ENCODE measurements at places on chromosomes 7 and 10.

- no peak for DNase-seq
Observed at GRCh38 chr7:30975256-30975899, 11.6 kb downstream of the GHRHR start.

DNA sequence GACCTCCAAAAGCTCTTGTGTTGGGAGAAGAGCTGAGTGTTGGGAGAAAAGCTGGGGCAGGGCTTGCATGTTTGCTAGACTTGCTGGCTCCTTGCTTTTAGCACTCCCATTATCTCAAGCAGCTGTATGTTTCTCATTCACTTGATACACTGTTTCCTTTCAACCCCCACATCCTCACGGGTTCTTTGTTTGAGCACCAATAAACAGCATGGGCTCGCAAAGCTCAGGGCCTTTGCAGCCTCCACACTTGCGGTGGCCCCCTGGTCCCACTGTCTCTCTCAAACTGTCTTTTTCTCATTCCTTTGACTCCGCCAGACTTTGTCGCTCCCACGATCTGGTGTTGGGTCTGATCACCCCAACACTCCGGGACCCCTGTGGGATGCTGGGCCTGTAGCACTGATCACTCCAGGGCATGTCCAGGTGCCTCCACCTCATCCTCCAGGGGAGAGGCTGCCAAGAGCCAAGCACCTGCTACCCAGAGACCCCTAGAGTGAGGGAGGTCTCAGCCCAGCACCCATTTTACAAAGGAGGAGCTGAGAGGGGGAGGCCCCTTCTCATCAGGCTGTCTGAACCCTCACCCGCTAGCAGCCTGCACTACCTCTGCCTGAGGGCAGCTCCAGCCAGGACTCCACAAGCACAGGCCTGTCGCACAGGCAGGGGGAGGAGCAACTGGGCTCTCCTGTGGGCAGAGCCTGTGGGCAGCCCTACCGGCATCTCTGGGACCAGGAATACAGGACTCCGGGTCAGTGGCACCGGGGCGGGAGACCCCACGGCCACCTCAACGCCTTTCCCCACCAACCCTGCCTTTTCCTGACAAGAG is 49.1 kb upstream of the MSMB start:
- DNase-seq, result no peak

- DNase-seq, result no peak
Observed at GRCh38 chr7:7647495-7648036, 7.0 kb downstream of the UMAD1 start.

DNA sequence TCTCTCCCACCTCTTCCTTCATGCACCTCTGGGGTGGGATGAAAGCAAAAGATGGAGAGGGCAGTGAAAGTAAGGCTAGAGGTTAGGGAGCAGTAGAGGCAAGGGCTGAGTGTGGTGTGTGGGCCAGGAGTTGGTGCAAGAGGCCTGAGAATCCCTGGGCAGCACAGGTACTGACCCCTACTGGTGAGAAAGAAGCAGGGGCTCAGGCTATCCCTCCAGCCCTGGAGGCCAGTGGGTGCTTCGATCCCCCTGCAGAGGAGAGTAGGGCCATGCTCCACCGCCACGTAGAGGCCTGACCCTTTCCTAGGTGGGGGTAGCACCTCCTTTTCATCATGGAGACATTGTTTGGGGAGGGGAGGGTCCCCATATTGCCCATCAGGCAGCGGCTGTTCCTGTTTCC is 9.8 kb downstream of the CDHR1 start:
- no peak for DNase-seq

DNA sequence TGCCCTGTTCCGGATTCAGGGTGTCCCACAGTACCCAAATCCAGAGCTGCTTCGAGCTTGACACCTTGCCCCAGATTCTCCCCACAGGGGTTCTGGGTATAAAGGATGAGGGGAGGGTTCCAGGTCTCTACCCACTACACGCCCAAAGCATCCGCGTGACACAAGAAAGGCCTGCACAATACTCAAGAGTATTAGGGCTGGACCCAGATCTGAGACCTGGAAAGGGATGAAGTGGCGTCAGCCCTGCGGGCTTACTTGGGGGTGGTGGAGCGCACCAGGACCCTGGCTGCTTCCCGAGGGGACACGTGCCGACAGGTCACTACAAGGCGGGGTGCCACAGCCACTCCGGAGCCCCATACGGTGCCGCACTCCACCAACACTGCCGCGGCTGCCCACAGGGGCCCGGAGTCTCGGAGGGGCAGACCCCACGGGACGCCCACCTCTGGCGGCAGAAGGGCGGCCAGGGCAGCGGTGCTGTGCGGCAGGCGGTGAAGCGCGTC is 1.3 kb downstream of the TYSND1 start:
- no peak for DNase-seq

GRCh38 chr7:29610086-29610485 is 46.5 kb downstream of the PRR15 start:
- no peak for DNase-seq

- no peak for DNase-seq
Observed at GRCh38 chr10:91528768-91529167, 104.1 kb downstream of the PPP1R3C start.

DNA sequence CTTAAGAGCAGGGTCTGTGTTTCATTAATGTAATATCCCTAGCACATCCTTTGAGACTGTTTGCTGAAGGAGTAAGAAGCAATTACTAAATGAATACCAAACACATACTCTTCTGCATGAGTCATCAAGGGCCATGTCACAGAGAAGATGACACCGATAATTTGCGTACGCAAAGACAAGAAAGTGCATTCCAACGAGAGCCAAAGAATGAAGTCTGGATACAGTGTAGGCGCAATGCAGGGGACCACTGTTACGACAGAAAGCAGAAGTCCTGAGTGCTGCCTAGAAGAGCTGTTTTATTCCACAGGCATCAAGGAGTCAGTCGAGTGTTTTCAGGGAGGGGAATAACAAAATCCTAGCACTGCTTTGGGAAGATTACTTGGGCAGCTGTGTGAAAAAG is 62.7 kb downstream of the VPS41 start:
- DNase-seq, result no peak

GRCh38 chr7:18504965-18505364 is 9.4 kb downstream of the HDAC9 start:
- DNase-seq, result no peak

Data from NCI-H1436 (cell line).